ENCODE measurements at places on chromosomes 5 and 9.

GRCh38 chr9:65404232-65405006 is 119.4 kb upstream of the FOXD4L5 start:
- DNase-seq, result no peak

DNA sequence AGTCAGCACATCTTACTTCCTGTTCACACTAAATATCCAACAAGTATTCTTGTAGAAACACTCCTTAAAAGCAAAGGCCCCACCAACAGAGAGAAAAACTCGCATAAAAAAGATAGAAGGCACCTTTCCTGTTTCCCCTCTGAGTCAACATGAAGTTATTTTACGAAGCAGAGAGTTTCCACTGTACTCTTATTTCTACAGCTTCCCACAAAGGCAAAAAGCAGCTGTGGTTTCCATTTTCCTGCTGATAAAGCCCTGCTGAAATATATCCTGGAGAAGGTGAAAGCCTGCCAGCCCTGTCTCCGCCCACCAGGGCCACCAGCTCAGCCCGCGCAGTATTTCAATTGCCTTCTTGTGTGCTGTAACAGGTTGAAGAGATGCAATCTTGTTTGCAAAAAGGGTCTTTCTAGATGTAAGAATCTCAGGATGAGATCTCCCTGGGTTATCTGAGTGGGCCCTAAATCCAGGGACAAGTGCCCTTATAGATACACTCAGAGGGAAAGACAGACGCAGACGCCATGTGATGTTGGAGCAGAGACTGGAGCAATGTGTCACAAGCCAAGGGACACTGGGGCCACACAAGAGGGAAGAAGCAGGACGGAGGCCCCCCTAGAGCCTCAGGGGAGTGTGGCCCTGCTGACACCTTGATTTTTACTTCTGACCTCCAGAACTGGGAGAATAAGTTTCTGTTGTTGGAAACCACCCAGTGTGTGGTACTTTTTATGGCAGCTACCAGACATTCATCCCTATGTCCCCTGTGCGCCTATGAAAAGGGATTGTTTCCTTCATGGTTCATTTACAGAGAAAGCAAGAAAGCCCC is 19.9 kb downstream of the SEMA4D start:
- peak; percentile 92 for DNase-seq

- DNase-seq, result no peak
Observed at GRCh38 chr9:128833696-128834095, 4.1 kb upstream of the SPOUT1 start.

- DNase-seq, result no peak
Observed at GRCh38 chr9:101028346-101029314, at the start of gene PLPPR1. Gene PLPPR1 (plus strand): TSS chr9:101028727.

GRCh38 chr9:106632621-106633020 is 230.3 kb upstream of the ZNF462 start:
- DNase-seq, result no peak

DNA sequence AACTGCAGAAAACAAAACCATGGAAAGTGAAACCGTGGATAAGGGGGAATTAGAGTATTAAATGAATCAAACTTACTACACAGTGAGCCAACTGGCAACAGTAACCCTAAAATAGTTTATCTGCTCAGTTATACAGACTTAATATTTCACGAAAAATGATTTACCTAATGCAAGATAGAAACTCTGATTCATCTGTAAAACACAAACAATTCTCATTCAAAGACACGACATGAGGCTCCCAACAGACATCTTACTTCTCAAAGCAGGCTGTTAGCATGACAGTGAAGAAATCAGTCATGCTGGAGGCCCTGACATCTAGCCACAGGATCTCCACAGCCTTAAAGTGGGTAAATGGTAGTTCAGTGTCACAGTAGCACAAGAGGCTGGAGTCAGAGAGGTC is 131.2 kb downstream of the FBN2 start:
- no peak for DNase-seq

GRCh38 chr9:75461183-75461582 is 372.9 kb downstream of the OSTF1 start:
- no peak for DNase-seq

DNA sequence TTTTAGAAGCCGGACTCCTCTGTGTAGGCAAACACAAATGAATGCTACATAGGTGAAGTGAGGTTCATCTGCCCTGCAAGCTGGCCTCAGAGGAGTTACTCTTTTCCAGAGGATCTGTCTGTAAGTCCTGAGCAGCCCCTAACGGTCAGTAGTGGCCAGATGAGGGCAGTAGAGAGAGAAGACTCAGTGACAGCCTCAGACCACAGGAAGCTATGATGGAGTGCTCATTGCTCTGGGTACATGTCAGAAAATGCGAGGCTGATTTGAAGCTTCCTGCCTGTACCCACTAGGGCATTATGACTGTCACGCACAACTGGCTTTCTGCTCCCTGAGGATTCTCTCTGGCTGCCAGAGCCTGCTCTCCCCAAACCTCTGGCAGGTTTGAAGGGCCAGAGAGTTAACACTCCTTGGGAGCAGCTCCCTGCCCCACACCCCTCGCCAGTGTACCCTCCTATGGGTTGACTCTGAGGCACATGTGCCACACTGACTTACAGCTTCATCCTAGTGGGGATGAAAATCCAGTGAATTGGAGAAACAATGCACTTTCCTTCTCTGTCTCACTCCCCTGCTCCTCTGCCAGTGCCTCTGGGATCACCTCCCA is 141.5 kb downstream of the GABRG2 start:
- DNase-seq, result peak; percentile 14

GRCh38 chr5:131266370-131267060 is 2.7 kb downstream of the CDC42SE2 start:
- no peak for DNase-seq

DNA sequence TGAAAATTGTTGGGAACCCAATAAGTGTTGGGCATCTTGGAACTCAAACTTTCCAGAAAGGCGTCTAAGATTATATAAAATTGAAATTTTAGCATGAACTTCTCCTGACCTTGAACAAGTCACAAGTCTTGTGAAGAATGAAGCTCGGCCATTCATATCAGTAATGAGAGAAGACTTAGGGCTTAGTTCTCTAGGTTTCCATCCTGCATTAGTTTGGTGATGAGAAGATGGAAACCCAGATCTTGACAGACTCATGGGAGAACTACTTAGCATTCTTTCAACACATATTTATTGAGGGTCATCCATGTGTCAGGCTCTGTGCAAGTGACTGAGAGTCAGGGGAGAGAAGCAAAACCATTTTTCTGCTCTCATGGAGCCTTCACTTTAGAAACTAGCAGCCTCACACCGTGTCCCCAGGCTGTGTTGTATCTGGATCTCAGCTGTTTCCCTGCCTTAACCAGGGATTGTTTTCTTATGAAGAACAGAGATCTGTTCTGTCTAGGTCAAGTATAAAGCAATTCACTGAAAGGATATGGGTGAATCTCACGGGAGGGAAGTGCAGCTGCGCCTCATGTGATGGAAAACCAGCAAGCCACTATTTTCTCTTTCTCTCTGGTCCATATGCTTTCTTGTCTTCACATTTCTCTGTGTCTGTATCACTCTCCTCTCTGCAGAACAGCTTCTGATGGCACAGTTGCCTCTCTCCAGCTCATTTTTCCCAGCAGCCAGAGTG is 3.4 kb downstream of the GARNL3 start:
- no peak for DNase-seq

DNA sequence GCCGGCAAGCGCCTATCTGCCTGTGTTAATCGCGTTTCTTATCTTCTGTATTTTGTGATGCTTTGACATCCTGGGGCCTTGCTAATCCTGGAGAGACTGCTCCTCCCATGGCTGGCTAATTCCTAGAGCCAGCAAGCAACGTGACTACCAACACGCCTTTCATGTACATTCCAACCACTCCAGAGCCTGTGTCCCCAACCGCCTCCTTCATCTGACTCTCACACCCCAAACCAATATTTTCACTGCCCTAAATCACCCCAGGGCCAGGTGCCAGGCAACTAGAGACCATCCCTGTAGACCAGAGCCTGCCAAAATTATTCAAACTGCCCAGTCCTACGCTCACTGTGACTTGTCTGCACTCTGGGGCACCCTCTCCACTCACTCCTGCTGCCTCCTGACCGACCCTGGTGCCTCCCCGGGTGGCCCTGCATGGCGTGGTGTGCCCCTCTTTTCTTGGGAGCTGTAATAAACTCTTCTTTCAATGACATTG is 50.5 kb upstream of the COL5A1 start:
- DNase-seq, result no peak

DNA sequence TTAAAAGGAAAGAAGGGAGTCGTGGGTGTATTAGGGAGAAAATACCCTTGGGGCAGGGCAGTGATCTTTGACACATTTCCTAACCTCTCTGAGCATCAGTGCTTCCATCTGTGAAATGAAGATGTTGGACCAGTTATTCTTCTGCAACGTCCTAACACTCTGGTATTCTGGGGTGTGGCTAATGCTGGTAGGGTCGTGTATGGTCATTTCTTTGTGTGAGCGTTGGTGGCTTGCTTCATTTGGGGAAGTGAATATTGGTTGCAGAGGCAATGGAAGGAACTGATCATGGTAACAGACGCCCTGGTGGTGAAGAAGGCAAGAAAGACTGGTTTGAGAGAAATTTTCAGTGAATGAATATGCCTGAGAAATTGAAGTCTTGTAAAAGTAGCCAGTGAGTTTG is 67.9 kb upstream of the TTC23L start:
- no peak for DNase-seq

DNA sequence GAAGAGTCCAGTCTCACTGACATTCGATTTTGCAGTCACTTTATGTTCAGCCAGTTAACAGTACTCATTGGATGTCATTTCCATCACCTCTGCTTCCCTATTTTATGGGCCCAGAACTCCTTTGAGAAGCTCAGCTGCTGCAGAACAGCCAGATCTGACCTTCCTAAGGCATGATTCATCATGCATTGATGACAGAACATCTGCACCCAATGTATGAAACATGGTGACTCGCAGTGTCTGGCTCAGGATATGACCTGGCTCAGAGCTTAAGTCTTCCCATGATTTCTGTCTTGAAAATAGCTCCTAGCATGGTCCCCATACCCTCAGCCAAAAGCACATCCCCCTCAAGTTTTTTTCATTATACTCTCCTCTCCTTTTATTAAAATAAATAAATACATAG is 92.6 kb upstream of the TRIM32 start:
- DNase-seq, result peak; percentile 76

DNA sequence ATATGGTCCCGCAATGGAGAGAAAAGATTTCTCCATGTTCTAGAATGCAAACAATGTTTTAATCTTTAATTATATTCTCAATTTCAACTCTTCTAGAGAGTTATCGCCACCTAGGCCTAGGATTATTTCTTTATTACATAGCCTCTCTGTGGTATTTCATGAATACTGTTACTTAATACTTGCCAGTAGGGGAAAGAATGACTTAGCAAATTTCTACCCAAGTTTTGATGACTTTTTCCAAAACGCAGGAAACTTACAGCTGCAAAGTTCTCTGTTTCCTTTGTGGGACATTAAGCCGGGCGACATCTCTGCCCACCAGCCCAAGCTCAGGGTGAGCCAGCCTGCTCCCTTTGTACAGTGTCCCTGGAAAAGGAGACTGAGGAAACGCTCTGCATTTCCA is 73.8 kb downstream of the MED27 start:
- no peak for DNase-seq

DNA sequence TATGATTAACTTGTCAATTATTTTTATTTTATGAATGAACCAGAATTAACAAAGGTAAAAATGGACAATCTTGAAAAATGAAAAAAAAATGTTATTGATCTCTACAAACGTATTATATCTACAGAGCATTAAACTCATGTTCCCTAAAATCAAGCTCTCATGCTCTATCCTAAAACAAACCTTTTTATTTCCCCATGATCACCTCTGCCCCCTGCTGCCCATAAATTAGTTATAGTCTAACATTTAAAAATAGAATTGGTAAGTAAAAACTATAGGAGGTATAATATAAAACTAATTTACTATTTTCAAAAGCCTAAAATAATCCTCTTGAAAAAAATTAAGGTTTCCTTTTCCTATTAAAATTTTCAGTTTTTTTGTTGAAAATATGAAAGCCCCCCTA is 168.0 kb upstream of the POU5F2 start:
- no peak for DNase-seq

GRCh38 chr9:133538176-133538575 is 3.7 kb downstream of the ADAMTSL2 start:
- no peak for DNase-seq

- no peak for DNase-seq
Observed at GRCh38 chr5:135735831-135736230, 98.6 kb upstream of the SLC25A48 start.

DNA sequence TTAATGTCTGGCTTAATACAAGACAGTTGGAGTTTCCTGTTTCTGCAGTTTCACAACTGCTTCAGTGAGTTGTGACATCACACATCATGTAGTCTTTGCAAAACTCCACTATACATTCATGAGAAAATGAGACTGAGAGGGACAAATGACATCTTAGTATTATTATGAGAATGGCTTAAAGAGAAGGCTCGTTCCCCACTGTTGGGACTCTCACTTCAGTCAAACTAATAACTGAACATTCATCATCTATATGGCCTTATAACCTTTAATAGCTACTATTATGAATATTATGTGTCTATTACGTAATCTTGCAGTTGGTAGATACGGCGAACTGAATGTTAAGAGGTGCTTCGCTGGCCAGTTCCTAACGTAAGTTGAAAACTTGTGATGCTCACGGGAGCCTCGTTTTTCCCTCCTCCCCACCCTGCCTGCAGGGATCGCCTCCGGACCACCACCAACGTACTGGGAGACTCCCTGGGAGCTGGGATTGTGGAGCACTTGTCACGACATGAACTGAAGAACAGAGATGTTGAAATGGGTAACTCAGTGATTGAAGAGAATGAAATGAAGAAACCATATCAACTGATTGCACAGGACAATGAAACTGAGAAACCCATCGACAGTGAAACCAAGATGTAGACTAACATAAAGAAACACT is 79.4 kb downstream of the SLC1A3 start:
- DNase-seq, result no peak

GRCh38 chr9:71977003-71977402 is 65.6 kb downstream of the C9orf85 start:
- no peak for DNase-seq

- peak; percentile 16 for DNase-seq
Observed at GRCh38 chr5:150945486-150945885, 40.7 kb upstream of the ZNF300 start.

DNA sequence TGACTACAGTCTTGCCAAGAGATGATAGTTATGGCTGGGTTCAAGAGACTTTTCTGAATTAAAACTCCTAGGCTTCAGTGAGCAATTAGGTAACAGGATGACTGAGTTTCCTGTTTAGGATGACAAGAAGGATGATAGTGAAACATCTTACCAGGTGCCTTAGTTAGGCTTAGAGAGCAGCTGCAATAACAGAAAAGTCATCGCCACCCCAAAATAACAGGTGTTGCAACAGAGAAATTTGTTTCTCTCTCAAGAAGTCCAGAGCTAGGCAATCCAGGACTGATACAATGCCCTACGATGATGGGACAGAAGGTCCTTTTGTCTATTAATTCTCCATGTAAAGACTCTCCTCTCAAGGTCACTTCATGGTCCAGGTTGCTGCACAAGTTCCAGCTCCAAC is 361.8 kb downstream of the CAAP1 start:
- no peak for DNase-seq

GRCh38 chr9:136323371-136323789 is 4.0 kb upstream of the GPSM1 start:
- DNase-seq, result no peak
